ENCODE measurements at places on chromosomes 4 and X. TPM values are rescaled to one million over a fixed set of nuclear protein-coding genes. Genes with fewer than 3 reads are reported as not detected.

UBE2A gene
- 31.9 TPM for total RNA-seq

GAGE12H gene
- not detected for total RNA-seq

PAGE5 gene
- not detected for total RNA-seq

ZNF157 gene
- not detected for total RNA-seq

ASB5 gene
- total RNA-seq, result not detected

MGAT4D gene
- total RNA-seq, result not detected

HTATSF1 gene
- total RNA-seq, result 30.5 TPM

MAGEA11 gene
- total RNA-seq, result not detected

PNMA6A gene
- 8.7 TPM for total RNA-seq

All from melanocyte of skin (primary cell).